ENCODE measurements at places on chromosomes 1 and 21.

DNA sequence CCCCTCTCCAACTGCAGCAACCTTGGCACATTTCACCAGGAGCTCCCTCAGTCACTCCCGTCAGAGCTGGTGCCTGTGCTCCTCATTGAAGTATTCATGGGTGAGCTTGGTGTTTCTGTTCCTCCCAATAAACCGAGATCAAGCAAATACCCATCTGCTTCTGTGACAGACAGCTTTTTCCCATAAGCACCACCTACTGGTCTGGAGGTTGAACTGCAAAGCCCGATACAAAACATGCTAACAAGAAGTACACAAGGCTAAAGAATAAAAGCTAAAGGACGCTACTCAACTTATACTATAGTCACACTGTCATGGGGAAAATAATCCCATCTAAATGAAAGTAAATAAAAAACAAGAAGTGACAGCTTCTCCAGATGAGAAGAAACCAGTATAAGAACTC is 111.9 kb upstream of the C21orf91 start:
- peak; percentile 9 for DNase-seq

GRCh38 chr1:228668553-228669241 is 66.6 kb upstream of the RHOU start:
- no peak for DNase-seq

DNA sequence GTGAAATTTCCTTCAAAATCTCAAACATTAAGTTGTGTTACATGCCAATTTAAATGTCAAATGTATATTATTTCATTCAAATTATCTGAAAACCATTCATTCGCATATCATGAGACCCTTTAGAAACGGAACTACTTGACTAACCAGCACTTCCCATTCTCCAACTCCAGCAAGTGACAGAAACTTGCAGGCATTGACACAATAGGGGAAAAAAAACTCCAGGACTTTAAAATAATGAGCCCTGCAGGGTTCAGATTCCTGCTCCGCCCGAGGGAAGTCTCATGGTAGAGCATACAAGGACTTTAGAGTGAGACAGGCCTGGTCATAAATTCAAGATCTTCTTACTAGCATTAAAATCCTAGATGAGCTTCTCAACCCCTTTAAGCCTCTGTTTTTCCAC is 138.9 kb downstream of the NR5A2 start:
- no peak for DNase-seq

DNA sequence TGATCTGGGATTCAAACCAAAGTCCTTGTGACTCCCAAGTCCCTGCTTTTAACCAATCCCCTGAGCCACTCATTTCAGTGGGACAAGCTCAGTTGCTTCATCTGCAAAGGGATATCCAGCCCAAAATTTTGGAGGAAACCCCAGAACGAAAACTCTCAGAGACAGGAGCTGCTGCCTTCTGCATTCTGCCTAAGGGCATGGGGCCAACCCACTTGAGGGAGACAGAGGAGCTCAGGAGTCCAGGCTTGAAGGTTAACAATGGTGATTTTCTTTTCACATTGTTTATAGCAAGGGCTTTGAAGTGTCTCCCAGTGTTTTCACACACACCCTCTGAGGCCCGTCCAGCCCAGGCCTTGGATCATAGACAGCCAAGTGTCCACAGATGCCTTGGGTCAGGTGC is 148.1 kb upstream of the CTTNBP2NL start:
- DNase-seq = no peak

DNA sequence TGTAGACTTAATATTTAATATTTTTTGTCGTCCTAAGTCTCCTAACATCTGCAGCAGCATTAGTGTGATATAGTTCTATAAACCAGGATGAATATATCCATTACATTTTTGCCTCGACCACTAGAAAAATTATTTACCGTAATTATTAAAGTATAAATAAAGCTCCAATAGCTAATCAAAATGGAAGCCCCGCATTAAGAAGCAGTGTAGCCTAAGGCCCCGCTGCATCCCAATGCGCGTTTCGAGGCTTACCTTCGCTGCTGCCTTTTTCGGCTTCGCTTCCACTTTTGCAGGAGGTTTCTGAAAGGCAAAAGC is 891 bp downstream of the HMGN1 start:
- DNase-seq = no peak

DNA sequence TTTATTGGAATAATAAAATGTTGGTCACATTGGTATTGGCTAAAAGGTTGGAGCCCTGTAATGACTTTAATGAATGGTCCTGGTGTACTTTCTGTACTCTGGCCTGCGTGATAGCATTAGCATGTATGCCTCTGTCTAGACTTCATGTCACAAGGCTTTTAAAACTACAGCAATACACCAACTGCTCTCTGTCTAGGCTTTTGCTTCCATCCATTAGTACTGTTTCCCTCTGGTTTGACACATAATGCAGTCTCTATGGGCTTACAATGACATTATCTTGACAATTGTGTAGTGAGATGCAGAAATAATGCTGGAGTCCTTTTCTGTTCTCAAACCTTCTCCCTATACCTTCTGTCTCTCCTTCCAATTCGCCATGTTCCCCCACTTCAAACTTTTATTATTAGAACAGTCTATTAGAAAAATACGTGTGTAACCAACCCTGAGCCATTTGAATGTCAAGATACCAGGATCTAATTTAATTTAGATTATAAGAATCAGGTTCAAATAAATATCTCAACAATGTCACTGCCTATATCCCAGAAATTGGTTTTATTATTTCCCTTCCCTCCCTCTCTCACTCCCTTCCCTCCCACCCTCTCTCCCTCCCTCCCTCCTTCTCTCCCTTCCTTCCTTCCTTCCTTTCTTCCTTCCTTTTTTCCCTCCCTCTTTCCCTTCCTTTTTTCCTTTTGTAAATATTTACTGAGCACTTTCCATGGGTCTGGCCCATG is 8.8 kb downstream of the C8A start:
- DNase-seq = no peak

- DNase-seq = no peak
These were observed 48.7 kb downstream of the EIF2D start for GRCh38 chr1:206563367-206564207.

GRCh38 chr1:119653839-119654170 is 5.7 kb upstream of the ZNF697 start:
- DNase-seq = no peak

GRCh38 chr1:203214871-203215270 is 14.6 kb downstream of the CHIT1 start:
- DNase-seq = no peak

DNA sequence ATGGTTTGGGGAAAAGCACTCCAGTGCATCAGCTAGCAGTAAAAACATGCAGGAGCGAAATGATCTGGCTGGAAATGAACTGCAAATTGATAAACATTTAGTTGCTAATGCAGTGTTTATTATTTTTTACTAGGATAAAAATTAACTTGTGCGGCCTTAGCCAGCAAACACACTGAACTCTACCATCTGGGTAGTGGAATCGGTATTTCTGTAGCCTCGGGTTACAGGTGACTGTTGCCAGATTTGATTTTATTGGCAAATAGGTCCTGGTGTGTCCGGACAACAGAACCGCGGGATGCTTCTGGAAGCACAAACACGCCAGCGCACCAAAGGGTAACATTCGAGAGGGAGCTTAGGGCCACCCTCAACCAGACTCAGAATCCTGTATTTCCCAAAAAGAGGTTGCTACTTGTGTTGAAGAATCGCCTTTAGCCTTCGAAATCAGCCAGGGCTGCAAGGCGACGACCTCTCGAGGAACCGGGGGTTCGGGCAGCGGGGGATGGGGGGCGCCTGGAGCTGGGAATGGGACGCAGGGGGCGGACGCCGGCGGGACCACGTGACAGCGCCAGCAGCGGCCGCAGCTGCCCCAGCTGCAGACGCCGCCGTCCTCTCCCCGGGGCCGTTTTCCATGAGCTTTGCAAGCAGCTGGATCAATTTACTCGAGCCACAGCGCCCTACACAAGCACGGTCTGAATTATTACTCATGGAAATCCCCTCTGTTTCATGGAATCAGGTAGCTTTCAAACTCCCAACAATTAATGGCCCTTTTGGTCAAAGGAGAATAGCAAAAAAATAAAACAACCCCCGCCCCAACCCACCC is 158.8 kb downstream of the TOMM20 start:
- DNase-seq = no peak

- no peak for DNase-seq
These were observed 34.2 kb downstream of the MORN1 start for GRCh38 chr1:2356911-2357845.

- DNase-seq = no peak
These were observed 239.8 kb downstream of the LMX1A start for GRCh38 chr1:165116732-165117131.

All from activated CD4-positive, alpha-beta T cell treated with anti-CD3 and anti-CD28 coated beads, Interleukin-2, amount 50 U/mL, for 48 hours (primary cell).